ENCODE measurements at places on chromosomes 4 and X. TPM values are rescaled to one million over a fixed set of nuclear protein-coding genes. Genes with fewer than 3 reads are reported as not detected.

Gene DUSP21
- not detected for total RNA-seq

Gene RAB33A
- not detected for total RNA-seq

Gene MEPE
- not detected for total RNA-seq

Gene SHROOM4
- total RNA-seq = 6.7 TPM

Gene HHIP
- total RNA-seq = 2.3 TPM

Gene SSX3
- not detected for total RNA-seq

Gene RNF150
- 1.7 TPM for total RNA-seq

Gene NKX6-1
- 2.1 TPM for total RNA-seq

Gene SSX2B
- 24.9 TPM for total RNA-seq

Gene TXK
- 1.5 TPM for total RNA-seq

Gene USP27X
- total RNA-seq = 0.68 TPM

Gene NHSL2
- not detected for total RNA-seq

Gene GAGE1
- 37.1 TPM for total RNA-seq

Gene FRG2
- total RNA-seq = not detected

Gene MUC7
- not detected for total RNA-seq

Gene DNAAF6
- total RNA-seq = not detected

Gene ARMCX2
- total RNA-seq = not detected

Gene NHS
- total RNA-seq = 11.5 TPM

Gene DBET
- total RNA-seq = not detected

Gene IL21
- not detected for total RNA-seq

Gene MGAT4D
- total RNA-seq = not detected

Gene GPR34
- not detected for total RNA-seq

Gene SLC26A1
- total RNA-seq = not detected

Gene BEX1
- 5.4 TPM for total RNA-seq

Gene DMP1
- not detected for total RNA-seq

Gene F11
- not detected for total RNA-seq

Gene ASMT
- not detected for total RNA-seq

Gene SMIM31
- total RNA-seq = not detected

Gene OTUD4
- total RNA-seq = 12.1 TPM

Gene PNMA6A
- 0.08 TPM for total RNA-seq

Gene KLHL2
- total RNA-seq = 12.5 TPM
